ENCODE measurements at places on chromosomes 5 and 9. TPM values are rescaled to one million over a fixed set of nuclear protein-coding genes. Genes with fewer than 3 reads are reported as not detected.

GRCh38 chr5:22985446-22985845 lies 132.3 kb upstream of the CDH12 start:
- no peak for DNase-seq

GRCh38 chr5:151676314-151676712 lies 10.4 kb downstream of the SPARC start:
- DNase-seq = no peak

GRCh38 chr9:137975527-137975913 lies 97.9 kb downstream of the CACNA1B start:
- no peak for DNase-seq

DNA sequence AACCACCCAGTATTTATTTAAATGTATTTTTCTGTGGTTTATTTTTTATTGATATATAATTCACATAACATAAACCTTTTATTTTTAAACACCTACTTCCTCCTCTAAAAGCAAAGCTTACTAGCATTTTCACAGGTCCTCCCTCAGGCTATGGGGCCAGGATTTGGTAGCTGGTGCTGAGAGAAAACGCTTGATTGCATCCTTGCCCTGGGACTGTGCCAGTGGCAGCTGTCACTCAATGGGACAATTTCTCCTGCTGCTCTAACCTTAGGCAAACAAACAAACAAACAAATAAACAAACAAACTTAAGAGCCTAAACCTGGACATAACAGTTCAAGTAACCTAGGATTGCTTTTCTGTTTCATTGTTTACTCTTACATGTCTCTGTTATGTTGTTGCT lies 102.7 kb downstream of the FOCAD start:
- DNase-seq = no peak

GRCh38 chr5:154794525-154795234 lies 39.5 kb downstream of the LARP1 start:
- DNase-seq = no peak

GRCh38 chr5:25255128-25255527 lies 610.4 kb upstream of the CDH10 start:
- DNase-seq = no peak

PCA3 gene
- total RNA-seq = not detected

SPINK5 gene
- total RNA-seq = not detected

Measured in activated T-helper 2 cell treated with anti-CD3 and anti-CD28 coated beads, Interferon-gamma antibody, Interleukin-2, Interleukin-4, amounts not matched to agents 10 μg/mL and 5 μg/mL and 100 μg/mL, durations not matched to agents 14 hours and 24 hours and 36 hours (primary cell).